Renal cortex interstitium (tissue), 15 donors: ENCODE measurements at places on chromosomes 16 and 17. TPM values are rescaled to one million over a fixed set of nuclear protein-coding genes. Genes with fewer than 3 reads are reported as not detected.

- no peak for DNase-seq
These were observed at the start of gene HSF4 for GRCh38 chr16:67164599-67165061. HSF4 (plus strand) TSS chr16:67164745; CDS start chr16:67164812, 67 bp downstream.

Gene EVPLL
- polyA plus RNA-seq: 0.50 TPM

DNA sequence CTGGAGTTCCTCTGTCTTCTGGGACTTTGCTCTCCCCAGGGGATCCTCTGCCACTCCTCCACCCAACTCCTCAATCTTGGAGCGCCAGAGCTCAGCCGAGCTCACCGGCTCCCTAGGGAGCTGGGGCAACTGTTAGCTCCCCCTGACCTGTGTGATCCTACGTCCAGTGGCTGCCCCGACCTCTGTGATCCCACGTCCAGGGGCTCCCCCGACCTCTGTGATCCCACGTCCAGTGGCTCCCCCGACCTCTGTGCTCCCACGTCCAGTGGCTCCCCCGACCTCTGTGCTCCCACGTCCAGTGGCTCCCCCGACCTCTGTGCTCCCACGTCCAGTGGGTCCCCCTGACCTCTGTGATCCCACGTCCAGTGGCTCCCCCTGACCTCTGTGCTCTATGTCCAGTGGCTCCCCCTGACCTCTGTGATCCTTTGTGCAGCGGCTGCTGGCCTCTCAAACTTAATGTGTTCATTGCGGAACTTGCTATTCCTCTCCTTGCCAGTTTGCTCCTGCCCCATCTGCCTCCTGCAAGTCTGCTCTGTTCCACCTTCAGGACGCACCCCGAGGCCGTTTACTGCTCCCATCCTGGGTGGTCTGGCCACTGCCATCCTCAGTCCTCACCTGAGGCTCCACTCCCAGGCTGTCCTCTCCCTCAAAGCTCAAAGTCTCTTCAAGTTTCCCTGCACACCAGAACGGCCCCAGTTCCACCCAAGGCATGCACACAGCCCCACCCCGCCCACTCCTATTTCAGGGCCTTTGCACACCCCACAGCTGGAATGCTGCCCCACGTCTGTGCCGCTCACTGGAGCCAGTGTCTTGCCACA, 2.8 kb downstream of the VPS9D1 start:
- no peak for DNase-seq

GRCh38 chr17:27485125-27485524, 28.9 kb downstream of the KSR1 start:
- DNase-seq: no peak

DNA sequence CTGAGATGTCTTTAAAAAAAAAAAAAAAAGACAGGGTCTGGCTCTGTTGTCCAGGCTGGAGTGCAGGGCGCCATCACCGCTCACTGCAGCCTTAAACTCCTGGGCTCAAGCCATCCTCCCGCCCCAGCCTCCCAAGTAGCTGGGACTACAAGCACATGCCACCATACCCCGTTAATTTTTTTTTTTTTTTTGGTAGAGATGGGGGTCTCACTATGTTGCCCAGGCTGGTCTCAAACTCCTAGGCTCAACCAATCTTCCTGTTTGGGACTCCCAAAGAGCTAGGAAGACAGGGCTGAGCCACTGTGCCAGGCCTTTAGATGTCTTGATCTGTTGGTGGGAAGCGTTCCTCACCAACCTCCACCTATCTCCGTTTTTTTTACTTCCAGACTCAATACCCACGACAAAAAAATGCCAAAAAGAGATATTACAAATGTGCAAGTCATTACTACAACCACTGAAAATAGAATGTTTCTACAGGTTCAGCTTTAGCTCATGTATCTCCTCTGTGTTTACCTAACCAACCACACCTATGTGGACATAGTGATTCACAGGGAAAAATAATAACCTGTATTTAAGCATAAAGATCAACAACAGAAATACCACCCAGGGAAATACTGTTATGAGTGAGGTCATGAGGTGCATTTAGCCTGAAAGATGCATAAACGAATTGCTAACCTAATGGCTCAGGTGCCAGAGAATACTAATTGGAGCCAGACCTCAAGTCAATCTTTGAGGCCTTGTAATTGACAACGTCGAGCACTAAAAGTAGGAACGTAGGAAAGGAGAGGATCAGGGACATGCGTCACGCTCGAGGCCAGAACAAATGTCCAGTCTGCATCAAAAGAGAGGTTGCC, 22.6 kb downstream of the NACA2 start:
- DNase-seq: no peak

DNA sequence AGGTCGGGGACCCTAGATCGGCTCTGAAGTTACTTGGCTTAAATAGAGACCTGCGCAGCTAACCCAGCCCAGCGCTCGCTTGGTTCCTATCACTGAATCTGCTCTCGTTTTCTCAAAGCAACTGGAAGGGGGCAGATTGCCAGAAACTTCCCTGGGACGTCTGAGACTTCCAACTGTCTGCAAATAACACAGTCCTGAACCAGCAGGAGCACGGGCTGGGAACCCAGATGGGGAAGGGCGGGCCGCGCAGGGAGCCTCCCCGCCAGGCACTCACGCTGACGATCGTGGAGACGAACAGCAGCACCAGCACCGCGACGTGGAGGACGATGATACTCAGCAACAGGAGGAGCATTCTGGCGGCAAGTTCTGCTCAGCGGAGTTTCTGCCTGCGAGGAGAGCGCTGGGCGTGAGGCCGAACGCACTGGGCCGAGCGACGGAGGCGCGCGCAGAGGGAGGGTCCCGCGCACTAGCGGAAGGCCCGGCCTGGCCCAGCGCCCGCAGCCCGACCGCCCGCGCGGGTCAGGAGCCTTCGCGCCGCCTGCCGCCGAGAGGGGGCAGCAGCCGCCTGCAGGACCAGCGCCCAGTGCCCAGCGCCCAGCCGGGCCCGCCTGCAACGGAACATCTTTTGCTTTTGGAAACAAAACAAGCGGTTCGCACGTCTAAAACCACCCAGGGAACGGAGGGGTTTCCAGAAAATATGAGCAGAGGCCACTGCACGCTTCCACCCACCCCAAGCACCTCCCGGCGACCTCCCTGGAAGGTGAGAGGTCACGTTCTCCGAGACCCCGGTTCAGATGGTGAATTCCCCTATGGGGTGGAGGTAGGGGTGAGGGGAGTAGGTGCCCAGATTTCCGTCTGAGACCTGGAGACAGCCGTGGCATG, 4.5 kb downstream of the PMP22 start:
- DNase-seq: peak; percentile 84

Gene PPL
- polyA plus RNA-seq: 23.1 TPM

Gene CCL5
- polyA plus RNA-seq: 1.9 TPM

DNA sequence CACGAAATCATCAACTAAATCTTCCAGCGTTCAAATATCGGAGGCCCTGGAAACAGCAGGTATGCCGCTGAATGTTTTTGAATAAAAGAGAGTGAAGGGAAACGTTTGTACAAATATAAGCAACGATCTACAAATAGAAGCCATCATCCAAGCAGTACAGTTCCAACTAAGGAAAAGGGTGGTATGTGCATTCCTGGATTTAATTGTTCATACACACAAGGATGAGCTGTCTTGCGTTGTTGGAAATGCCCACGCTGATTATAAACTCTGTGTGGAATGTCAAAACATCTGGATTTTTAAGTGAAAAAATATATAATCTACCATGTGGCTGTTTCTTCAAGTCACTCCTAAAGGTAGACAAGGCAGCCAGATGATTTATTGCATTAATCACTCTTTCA, 191.8 kb upstream of the HSBP1 start:
- no peak for DNase-seq

- DNase-seq: no peak
These were observed 128.7 kb downstream of the TOX3 start for GRCh38 chr16:52418201-52418600.

DNA sequence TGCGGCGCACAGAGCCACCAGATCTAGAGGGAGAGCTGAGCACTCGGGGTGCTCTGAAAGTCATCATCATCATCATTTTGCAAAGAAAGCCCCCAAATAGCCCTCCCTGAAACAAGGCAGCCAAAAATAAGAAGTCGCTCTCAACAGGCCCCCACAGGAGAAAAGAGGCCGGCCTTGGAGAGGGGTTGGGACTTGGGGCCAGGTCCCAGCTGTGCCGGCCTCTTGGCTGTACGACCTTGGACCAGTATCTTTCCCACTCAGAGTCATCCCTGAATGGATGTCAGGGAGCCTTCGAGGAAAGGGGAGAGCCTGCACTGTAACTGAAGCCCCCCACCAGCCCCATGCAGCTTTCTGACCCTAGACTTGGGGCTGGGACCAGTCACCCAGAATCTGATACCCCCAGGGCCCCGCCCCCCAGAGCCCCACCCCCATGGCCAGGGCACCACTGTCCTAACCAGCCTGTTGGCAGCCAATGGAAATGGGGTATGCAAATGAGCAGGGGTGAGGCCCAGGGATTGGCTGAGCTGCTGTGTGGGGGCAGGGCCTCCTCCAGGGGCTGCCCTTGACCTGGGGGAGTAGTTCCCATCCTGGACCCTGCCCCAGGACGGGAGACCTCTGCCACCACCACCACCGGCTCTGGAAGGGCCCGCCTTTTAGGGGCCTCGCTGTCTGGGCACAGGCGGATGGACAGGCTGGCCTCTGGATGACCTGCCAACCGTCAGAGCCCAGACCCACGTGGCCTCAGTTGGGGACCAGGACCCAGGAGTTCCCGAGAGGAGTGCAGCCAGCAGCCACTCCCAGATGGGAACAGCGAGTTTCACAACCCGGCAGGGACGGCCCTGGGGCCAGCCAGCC, 15.4 kb downstream of the ZFPM1 start:
- DNase-seq: no peak

DNA sequence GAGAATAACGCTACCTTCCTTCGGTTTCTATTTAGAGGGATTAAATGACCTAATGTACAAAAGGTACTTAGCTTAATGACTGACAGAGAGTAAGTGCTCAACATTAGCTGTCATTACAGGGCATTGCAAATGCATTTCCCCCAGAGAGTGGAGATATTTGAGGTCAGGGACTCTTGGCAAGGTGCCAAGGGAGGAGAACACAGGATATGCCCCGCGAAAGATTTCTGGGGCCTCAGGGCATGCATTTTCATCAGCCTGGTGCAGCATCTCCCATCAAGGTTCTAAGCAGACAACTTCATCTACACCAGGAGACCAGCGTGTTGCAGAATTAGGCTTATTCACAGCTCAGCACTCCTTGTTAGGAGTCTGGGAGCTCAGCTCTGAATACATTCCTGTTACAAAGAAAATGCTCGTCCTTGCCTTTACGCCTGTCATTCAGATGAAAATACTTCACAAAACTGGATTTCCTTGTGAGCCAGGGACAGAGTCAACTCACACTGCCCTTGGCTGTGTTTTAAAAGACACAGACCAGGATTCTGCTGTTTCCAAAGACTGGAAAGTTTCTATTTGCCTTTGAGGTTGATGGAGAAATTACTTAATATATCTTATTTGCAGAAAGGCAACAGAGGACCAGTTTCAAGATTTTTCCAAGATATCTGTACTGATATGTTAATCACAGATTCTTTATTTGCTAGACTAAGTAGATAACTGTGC, 108.2 kb downstream of the VAT1L start:
- no peak for DNase-seq

Gene LHX1
- 79.9 TPM for polyA plus RNA-seq

GRCh38 chr17:15403276-15403939, 62.0 kb upstream of the TEKT3 start:
- no peak for DNase-seq

Gene CHAD
- 5.4 TPM for polyA plus RNA-seq

Gene SLC16A13
- 3.3 TPM for polyA plus RNA-seq

Gene DPEP2
- polyA plus RNA-seq: 0.51 TPM

- DNase-seq: no peak
These were observed 436.5 kb downstream of the HAPSTR1 start for GRCh38 chr16:9527976-9528375.
